ENCODE measurements at places on chromosomes 5 and 9.

- DNase-seq = no peak
These were observed 47.0 kb downstream of the SLC44A1 start for GRCh38 chr9:105291422-105291859.

- DNase-seq = no peak
These were observed 154.0 kb downstream of the RFX3 start for GRCh38 chr9:3371842-3372241.

- no peak for DNase-seq
These were observed 540.8 kb downstream of the PRELID2 start for GRCh38 chr5:145294331-145294730.

GRCh38 chr5:159972538-159973362, 36.2 kb upstream of the TTC1 start:
- no peak for DNase-seq

DNA sequence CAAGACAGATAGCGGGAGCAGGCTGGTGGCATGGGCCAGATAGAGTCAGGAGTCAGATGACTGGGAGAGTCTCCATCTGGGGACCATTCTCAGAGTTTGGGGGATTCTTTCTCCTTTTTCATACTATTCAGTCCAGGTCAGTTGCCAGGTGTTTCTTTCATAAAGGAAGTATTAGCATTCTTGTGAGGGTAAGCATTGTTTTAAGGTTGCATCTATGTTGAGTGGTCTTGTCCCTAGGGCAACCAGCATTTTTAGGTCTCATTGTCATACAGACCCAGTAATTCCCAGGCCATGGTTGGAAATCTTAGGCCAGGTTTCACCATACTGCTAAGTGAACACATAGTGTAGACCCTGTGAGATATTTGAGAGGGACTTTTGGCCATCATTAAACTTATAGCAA, 122.3 kb upstream of the POC5 start:
- no peak for DNase-seq

DNA sequence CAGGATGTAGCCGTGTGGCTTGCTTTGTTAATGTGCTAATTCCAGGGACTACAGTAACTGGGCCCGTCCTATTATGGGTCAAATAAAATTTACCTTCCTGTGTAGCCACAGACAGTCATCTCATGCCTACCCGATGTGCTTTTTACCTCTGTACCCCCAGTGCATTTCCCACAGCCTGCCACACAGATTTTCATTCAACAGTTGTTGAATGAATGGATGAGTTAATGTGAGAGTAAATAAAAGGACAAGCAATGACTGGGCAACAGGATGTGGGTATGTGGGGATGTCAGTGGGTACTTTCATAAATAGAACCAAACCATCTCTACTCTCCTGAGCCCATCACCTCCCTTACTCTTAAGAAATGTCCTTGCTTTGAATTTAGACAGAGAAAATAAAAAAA, 441.2 kb upstream of the ZNF462 start:
- no peak for DNase-seq

All from ovary (tissue), 10 donors.